ENCODE measurements at places on chromosomes 12 and 14.
A peak's percentile ranks its signal among the peaks of the same experiment; 100 is the strongest.

DNA sequence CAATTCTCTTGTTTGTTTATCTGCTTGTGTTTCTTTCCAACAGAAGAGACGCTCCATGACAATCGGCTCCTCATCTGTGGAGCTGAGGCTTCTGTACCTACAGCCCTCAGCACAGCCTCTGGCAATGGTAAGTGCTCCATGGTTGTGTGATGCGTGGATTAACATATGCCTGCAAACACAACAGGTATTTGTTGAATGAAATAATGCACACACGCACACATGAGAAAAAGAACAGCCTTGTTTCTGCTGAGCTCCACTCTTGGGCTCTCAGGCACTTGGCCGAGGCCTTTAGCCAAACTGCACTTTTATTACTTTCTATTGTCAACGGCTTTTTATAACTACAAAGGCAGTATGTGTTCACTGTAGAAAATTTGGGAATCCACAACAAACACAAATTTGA lies 120.4 kb upstream of the TMCC3 start:
- DNase-seq, result no peak

- DNase-seq, result no peak
Observed at GRCh38 chr12:124322271-124322998, 27.5 kb downstream of the RFLNA start.

- no peak for DNase-seq
Observed at GRCh38 chr12:5817246-5817645, 127.8 kb downstream of the ANO2 start.

- no peak for DNase-seq
Observed at GRCh38 chr12:84502907-84503787, 409.5 kb downstream of the SLC6A15 start.

GRCh38 chr12:24398605-24399004 lies 449.1 kb upstream of the SOX5 start:
- DNase-seq, result no peak

GRCh38 chr12:2258025-2258424 lies 205.2 kb downstream of the CACNA1C start:
- DNase-seq, result no peak

GRCh38 chr14:104551851-104552737 lies 27.5 kb upstream of the C14orf180 start:
- DNase-seq, result peak; percentile 44
